Left lobe of liver (tissue), 2 donors: ENCODE measurements at places on chromosomes 5 and 9. TPM values are rescaled to one million over a fixed set of nuclear protein-coding genes. Genes with fewer than 3 reads are reported as not detected.

- DNase-seq, result no peak
Observed at GRCh38 chr5:90632791-90633190, 74.2 kb downstream of the ADGRV1 start.

GRCh38 chr5:41973887-41974286 is 48.8 kb downstream of the FBXO4 start:
- DNase-seq, result no peak

GRCh38 chr5:131846536-131846935 is 49.7 kb upstream of the FNIP1 start:
- DNase-seq, result no peak

Gene LVRN
- total RNA-seq, result 0.13 TPM
